Esophagus muscularis mucosa (tissue), 4 donors: ENCODE measurements at places on chromosomes 3 and 15.

DNA sequence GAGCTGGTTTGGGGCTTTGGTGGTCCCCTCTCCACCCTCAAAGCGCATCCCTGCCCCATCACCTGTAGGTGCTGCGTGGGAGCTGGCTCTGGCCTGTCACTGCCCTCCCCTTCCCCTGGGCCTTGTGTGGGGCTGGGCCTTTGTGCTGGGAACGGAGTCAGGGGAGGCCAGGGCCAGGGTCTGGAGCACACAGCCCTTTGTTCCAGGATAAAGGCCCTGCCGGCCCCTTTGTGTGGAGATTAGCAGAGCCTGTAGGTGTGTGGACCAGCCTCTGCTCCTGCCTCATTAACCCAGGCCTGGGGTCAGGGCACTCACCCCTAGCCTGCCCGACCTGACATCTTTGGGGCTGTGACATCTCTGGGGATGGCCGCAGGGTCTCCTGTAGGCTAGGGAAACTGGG is 8.9 kb downstream of the EPHB3 start:
- DNase-seq: no peak

- DNase-seq: no peak
These were observed 33.8 kb upstream of the BBX start for GRCh38 chr3:107488942-107489341.

DNA sequence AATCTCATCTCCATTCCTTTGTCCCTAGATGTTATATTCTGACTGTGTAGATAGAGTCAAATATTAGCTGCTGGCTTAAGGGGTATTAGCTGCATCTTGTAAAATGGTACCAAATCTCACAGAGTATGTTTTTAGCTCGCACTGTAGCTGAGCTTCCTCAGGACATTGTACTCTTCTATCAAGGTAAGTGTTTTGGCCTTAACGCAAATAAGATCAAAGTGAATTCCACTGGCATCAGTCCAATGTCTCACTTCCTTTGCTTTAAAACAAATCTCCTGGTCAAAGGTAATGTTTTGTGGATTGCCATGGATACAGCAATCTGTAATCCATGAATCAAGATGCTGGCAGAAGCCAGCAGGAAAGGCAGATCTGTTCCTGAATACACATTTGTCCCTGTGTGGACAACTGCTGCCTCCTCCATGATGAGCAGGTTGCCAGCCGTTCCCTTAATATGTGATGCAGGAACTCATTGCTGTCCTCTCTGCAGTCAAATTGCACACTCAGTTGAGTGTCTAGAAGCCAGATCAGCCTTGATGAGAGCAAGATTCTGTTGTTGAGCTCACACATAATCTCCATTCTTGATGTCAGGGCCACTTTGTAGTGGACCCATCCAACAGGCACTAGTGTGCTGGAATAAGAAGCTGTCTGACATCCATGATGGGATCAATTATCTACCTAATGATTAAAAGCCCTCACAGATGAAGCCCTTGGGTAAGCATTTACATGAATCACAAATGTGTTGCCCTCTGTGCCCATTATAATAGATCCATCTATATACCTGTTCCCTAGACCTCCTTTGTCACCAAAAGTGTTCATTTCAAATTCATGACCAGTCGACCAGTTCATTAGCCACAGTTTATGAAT is 96.6 kb upstream of the AGTR1 start:
- no peak for DNase-seq

DNA sequence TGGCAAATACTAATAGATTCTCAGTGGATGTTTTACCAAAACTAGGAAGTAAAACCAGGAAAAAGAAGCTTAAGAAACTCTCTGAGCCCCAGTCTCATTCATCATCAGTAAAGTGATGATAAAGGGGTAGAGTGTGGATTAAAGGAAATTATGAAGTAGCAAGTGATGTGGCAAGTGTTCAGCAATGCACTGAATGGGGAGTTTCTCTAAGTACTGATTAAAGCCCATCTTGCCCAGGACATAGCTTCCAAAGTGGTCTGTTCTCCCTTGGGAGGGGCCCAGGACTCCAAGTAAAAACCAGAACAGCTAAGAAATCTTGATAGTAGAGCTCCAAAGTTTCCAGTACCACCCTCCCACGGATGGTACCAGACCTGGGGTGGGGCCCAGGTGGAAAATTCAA is 137.3 kb downstream of the WNT5A start:
- no peak for DNase-seq

- DNase-seq: no peak
These were observed 14.8 kb downstream of the EXD1 start for GRCh38 chr15:41215708-41216107.

- no peak for DNase-seq
These were observed 124.7 kb upstream of the RBMS3 start for GRCh38 chr3:29156086-29156715.

DNA sequence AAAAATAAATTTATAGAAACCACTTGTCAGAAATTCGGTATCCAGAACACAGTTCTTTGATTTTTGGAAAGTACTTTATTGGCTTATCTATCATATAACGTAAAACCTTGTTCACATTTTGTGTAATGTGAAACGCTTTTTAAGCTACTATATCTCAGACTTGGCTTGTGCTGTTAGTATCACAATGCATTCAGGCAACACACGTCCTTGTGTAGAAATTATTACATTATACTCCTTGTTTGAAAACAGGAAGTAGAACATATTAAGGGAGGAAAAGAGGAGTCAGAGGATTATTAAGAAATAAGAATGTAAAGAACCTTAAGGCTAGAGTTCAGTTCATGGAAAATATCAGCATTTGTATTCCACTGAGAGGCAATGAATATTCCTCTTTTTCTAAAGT is 1.6 kb downstream of the DNAJC13 start:
- no peak for DNase-seq

DNA sequence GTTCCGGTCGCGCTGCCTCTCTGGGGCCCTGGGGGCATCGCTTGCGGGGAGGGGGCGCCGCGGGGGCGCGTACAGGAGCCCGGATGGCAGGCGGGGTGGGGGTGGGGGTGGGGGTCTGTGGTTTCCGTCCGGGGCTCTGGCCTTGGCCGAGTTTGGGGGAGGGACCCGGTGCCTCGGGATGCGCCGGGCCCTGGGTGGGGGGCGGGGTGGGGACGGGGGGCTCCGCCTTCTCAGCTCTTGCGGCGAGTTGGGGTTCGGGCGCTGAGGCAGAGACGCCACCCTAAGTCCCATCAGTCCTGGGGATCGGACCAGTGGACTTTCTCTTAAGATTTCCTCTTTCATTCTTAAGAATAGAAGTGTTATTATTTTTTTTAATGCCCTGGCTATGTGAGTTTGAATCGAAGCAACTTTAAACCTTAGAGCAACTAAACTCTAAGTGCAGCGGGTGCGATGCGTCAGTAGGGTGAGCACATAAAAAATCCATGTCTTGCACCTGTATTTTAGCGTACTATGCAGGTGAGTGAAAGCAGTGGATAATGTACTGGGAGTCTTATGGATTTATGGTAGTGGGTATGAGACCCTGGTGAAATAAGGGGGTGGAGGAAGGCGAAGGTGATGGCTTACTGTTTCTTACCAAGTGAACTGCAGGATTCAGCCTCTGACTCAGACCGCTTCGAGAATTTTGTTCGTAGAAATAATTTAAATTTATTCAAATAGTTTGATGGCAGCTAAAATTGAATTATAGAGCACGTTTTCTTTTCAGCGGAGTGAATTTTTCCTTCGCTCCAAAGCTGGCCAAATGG is 762 bp downstream of the CTNNB1 start:
- no peak for DNase-seq

GRCh38 chr15:62051166-62051565 is 9.1 kb downstream of the VPS13C start:
- no peak for DNase-seq

GRCh38 chr3:133374708-133375402 is 25.0 kb upstream of the BFSP2 start:
- no peak for DNase-seq
